ENCODE measurements at places on chromosomes 12 and 14. TPM values are rescaled to one million over a fixed set of nuclear protein-coding genes. Genes with fewer than 3 reads are reported as not detected.

DNA sequence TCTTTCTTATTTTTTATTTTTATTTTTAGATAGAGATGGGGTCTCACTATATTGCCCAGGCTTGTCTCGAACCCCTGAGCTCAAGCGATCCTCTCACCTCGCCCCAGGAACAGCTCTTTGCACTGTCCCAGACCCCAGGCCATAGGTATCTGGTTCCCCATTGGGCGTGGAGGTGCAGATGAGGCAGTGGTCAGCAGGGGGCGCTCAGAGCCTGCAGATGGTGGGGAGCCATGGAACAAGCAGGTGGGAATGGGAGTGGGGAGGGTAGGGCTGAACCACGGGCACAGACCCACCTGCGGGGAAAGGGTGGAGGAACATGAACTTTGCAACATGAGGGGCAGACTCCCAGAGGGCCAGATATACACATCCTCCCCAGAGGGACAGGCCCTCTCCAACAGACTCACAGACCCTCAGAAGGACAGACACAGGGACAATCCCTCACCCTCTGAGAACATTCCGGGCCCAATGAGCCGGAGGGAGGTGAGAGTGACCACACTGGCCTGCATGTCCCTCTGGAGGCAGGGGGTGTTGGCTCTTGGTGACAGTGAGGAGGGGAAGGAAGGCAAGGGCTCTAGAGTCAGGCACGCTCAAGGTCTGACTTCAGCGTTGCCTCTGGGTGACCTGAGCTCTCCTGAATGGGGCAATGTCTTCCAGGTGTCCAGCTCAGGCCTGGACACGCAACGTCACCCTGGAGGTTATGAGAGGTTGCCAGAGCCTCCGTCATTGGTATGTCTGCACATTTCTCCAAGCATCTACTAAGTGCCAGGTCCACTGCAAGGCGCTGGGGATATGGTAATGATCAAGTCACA is 34.9 kb downstream of the KRT80 start:
- peak; percentile 80 for DNase-seq

DNA sequence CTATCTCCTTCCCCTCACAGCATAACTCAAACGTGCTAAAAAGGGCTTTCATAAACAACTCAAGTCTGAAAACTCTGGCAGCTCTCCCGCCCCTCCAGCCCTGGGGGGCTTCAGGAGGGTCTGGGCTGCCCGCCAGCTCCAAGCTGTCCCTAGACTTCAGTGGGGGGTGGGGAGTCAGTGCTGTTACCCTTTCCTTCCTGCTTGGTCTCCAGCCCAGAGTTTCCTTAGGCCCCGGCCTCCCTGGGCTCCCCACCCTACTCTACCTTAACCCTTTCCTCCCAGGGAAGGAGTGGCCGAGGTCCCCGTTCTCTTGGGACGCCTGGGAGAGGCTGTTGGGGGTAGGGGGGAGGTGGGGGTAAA is 530 bp upstream of the NYNRIN start:
- DNase-seq, result no peak

- DNase-seq, result peak; percentile 26
Measured at GRCh38 chr12:97308576-97309198, 153.9 kb upstream of the RMST start.

GRCh38 chr12:31822761-31823160 is 93.9 kb upstream of the AMN1 start:
- DNase-seq, result no peak

DNA sequence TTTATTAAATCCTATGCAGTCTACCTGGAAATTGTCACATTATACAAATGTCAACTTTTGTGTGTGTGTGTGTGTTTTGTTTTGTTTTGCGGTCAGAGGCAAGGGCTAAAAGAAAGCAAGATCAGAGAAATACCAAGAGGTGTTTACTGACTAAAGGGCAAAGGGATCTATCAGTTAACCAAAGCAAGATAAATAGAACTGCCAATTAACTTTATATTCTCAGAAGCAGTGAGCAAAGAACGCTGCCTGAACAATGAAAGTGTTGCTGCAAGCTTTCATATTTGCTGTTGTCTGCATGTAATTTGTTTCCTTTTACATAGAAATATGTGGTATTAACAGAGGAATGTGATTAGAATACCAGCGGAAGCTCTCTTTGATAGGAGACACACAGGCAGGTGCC is 30.9 kb downstream of the CCDC60 start:
- DNase-seq, result no peak

Gene BDKRB1
- total RNA-seq, result 0.17 TPM

GRCh38 chr12:132137483-132138125 is 6.5 kb downstream of the DDX51 start:
- DNase-seq, result no peak

GRCh38 chr14:24816011-24816928 is 182.3 kb upstream of the GZMB start:
- peak; percentile 83 for DNase-seq

Gene ENO2
- total RNA-seq, result 2.1 TPM

Gene TRHDE
- 5.2 TPM for total RNA-seq

Gene HOXC10
- 2.8 TPM for total RNA-seq

Gene AMN
- total RNA-seq, result not detected

DNA sequence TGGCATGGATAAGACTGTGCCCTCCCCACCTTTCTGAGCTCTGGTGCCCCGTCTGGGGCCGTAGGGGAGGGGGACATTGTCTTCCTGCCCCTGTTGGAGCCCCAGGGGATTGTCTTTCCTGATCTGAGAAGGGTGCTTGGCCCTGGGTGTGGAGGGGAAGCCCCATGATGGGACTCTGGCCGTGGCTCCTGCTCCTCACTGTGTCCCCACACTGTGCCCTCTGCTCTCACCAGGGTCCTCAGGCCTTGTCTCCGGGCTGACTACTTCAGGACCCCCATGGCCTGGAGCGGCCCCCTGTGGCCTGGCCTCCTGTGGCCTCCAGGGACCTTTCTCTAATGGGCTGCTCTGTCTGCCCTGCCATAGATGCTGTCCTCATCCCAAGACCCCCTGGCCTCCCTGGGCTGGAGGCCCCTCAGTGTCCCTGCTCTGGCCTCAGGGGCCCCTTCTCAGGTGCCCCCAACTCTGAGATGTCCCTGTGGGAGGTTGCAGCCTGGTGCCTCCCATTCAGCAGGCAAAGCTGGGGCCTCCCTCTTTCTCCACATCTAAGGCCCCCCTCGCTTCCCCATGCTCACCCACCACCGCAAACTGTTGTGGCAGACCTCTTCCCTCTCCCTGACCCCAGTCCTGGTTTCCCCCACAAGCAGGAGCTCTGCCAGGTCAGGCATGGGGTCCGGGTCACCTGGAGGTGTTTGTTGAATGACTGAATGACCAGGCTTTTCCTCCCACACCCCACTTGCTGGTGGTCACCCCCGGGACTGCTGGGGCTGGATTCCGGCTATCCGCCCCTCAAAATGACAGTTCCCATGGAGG is 4.0 kb downstream of the KIF26A start:
- no peak for DNase-seq

GRCh38 chr12:3820122-3820521 is 53.1 kb downstream of the PARP11 start:
- DNase-seq, result peak; percentile 36
